Substantia nigra (tissue), 51 donors: ENCODE measurements at places on chromosomes 2 and 18.

- no peak for DNase-seq
Measured at GRCh38 chr2:70619167-70619566, 65.5 kb upstream of the TGFA start.

- no peak for DNase-seq
Measured at GRCh38 chr2:201440182-201440581, 11.1 kb downstream of the TRAK2 start.

GRCh38 chr2:45957533-45958227, 306.2 kb downstream of the PRKCE start:
- no peak for DNase-seq

DNA sequence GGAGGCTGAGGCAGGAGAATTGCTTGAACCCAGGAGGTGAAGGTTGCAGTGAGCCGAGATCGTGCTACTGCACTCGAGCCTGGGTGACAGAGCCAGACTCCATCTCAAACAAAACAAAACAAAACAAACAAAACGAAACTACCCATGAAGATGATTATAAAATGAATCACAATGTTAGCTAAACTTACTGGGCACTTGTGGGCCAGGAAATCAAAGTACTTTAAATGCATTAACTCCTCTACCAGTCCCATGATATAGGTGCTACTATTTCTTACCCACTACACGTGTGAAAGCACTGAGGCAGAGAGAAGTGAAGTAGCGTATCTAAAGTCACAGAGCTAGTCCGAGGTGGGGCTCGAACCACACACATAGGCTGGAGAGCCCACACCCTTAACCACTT, 53.6 kb downstream of the POLE4 start:
- DNase-seq = no peak

- no peak for DNase-seq
Measured at GRCh38 chr2:101114268-101114783, 36.9 kb downstream of the TBC1D8 start.

DNA sequence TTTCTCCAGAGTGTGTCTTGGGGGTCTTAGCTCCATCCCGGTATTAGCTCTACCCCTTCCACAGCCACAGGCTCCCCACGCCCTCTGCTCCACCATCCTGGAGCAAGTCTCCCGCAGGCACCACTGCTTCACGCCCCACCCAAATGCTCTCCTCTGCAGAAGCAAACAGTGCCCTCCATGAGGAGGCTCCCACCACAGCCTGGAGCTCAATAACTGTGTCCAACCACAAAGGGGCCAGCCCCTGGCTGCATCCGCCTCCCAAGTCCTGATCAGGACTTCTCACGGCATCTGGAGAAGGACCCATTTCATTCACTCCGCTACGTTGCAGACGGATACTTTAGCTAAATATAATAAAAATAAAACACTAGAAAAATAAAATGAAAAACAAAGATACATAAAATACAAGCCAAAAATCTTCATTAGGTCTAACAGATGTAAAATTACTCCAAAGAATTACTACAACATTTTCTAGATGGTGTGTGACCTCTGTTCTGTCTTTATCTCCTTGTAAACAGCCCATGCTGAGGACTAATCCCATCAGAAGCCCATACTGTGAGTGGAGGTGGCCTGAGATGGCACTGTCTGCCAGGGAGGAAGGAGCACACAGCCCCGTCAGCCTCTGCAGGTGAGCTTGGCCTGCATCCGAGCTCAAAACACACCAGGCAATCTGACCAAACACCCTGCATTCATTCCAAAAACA, 210.8 kb upstream of the RAB6C start:
- DNase-seq = no peak

- no peak for DNase-seq
Measured at GRCh38 chr2:30113617-30114293, 33.1 kb upstream of the YPEL5 start.

DNA sequence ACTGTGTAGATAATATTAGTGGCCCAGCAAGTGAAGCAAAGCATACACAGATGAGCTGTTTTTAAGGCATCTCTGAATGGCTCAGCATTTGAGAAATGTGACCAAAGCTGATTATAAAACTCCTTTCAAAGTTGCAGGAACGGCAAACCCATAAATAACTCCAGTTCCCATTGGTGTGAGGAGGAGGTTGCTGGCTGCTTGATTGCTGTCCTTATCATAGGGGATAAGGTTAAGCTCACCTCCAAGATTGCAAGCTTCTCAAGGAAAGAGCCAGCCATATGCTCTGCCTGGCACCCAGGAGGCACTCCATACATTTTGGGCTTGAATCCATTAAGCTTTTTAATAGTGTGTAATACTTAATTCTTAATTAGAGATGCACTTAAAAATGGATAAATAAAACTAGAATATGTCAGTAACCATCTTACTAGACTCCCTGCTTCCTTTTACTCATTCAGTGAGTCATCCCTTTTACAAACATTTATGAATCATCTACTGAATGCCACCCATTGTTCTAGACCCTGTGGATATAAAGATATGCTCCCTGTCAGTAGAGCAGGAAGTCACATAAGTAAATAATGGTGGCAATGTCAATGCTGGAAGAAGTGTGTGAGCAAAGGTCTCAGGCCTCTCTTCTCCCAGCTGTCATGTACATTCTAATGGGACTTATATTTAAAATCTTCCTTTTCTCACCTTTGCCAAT, 99.3 kb downstream of the SPATS2L start:
- no peak for DNase-seq

- no peak for DNase-seq
Measured at GRCh38 chr2:160205505-160205904, 5.4 kb upstream of the ITGB6 start.

DNA sequence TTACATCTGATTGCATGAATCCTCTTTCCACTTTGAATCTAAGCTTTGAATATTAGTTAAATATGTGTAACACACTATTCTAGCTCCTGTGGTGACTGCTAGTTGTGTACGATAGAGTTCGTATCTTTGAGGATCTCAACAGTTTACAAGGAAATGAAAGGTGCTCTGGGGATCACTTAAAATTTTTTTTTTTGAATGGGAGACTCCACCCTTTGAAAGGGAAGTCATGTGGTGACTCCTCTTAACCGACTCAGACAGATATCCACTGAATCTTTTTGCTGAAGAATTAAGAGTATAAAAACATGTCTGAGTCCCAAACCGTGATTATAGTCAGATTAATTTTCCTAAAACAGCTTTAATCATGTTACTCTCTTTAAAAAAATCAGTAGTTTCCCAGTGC, 4.0 kb downstream of the CLIP4 start:
- no peak for DNase-seq

GRCh38 chr2:8448824-8449556, 232.9 kb upstream of the ID2 start:
- DNase-seq = no peak

GRCh38 chr18:13437034-13437433, 218.5 kb downstream of the LDLRAD4 start:
- no peak for DNase-seq

DNA sequence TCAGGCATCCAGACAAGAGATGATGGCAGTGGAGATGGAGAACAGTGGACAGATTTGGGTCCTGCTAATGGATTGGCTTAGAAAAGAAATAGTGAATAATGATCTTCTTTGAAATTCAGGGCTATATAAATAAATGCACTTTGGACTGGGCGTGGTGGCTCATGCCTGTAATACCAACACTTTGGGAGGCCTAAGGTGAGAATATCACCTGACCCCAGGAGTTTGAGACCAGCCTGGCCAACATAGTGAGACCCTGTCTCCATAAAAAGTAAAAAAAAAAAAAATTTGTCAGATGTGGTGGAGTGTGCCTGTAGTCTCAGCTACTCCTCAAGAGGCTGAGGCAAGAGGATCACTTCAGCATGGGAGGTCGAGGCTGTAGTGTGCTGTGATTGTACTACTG, 102.4 kb upstream of the STON1 start:
- no peak for DNase-seq

DNA sequence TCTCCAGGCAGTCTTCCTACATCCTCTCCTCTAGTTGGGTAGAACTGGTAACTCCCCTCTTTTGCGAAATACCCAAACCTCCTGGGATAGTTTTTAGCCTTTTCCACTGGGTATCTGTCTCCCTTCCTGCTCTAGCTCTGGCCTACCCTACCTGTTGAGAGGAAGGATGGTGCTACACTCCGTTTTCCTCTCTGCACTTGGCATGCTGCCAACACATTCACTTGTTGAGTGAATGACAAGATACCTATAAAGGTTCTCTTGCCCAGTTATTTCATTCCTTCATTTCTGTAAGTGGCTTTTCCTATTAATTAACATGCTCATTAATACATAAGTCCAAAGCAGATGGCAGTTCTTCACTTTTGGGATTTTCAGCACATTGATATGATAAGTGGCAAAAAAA, 293.8 kb downstream of the CNTNAP5 start:
- no peak for DNase-seq

GRCh38 chr2:171004363-171004762, 75.3 kb downstream of the GORASP2 start:
- no peak for DNase-seq
